Parietal lobe (tissue), 2 donors: ENCODE measurements at places on chromosomes 7 and 10. TPM values are rescaled to one million over a fixed set of nuclear protein-coding genes. Genes with fewer than 3 reads are reported as not detected.

ZNF239 gene
- total RNA-seq: 19.4 TPM

CTBP2 gene
- 79.8 TPM for total RNA-seq

SPDYE9 gene
- not detected for total RNA-seq

AMPH gene
- total RNA-seq: 36.9 TPM

PPP1R9A gene
- total RNA-seq: 109 TPM

LOXL4 gene
- total RNA-seq: 0.31 TPM

ENTPD1 gene
- 8.8 TPM for total RNA-seq

CXCL12 gene
- total RNA-seq: 10.6 TPM

FAM25G gene
- total RNA-seq: not detected

SPACDR gene
- not detected for total RNA-seq

GBX1 gene
- not detected for total RNA-seq

NOS3 gene
- total RNA-seq: 1.3 TPM

ZP3 gene
- 0.94 TPM for total RNA-seq

PPP1R3C gene
- total RNA-seq: 24.7 TPM

CFAP46 gene
- 3.8 TPM for total RNA-seq

POLR2J2 gene
- total RNA-seq: 15.3 TPM

ARHGEF35 gene
- 1.6 TPM for total RNA-seq

ENO4 gene
- total RNA-seq: 1.9 TPM

CALCR gene
- total RNA-seq: not detected

LARP4B gene
- total RNA-seq: 57.9 TPM

TMEM270 gene
- not detected for total RNA-seq

ZNF425 gene
- 5.3 TPM for total RNA-seq

RBP3 gene
- not detected for total RNA-seq
